ENCODE measurements at places on chromosomes 7 and 10. TPM values are rescaled to one million over a fixed set of nuclear protein-coding genes. Genes with fewer than 3 reads are reported as not detected.

DNA sequence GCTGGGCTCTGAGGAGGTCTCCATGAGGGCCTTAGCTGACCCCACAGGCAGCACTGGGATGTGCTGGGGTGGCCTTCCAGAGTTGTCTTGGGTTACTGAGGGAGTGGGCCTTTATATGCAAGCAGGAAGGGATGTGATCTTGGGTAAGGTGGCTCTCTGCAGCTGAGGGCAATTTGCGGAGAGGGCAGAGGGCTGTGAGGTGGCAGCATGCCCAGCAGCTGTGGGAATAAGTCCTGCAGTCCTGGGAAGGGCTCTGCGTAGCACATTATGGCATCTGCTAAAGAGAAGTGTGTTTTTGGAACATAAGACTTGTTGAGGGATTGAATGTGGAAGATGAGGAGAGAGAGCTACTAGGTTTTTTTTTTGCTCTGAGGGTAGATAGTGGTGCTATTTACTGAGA is 99.6 kb upstream of the KMT2E start:
- H3K27me3 ChIP-seq, result no peaks in the 10 kb centered on the region
- H3K36me3 ChIP-seq, result no peaks in the 10 kb centered on the region
- H3K4me1 ChIP-seq, result no peaks in the 10 kb centered on the region
- DNase-seq, result no peak

The ZNF800 gene
- 101 TPM for total RNA-seq

GRCh38 chr7:29806208-29806994 is at the start of gene WIPF3:
WIPF3 (plus strand) TSS chr7:29806508; CDS start chr7:29834725, 28,217 bp downstream.
- DNase-seq, result no peak
- H3K27ac ChIP-seq, result no peak within 1 kb of the TSS
- no peak within 1 kb of the TSS for H3K4me3 ChIP-seq
- peaks cover 21% of the 10 kb centered on the region for H3K27me3 ChIP-seq

GRCh38 chr7:6049780-6050179 is 18.6 kb downstream of the ANKRD61 start:
- no peak for DNase-seq
- no peak overlapping the region for H3K4me3 ChIP-seq
- no peaks in the 10 kb centered on the region for H3K27me3 ChIP-seq
- no peak overlapping the region for H3K27ac ChIP-seq
- H3K4me1 ChIP-seq, result no peaks in the 10 kb centered on the region

DNA sequence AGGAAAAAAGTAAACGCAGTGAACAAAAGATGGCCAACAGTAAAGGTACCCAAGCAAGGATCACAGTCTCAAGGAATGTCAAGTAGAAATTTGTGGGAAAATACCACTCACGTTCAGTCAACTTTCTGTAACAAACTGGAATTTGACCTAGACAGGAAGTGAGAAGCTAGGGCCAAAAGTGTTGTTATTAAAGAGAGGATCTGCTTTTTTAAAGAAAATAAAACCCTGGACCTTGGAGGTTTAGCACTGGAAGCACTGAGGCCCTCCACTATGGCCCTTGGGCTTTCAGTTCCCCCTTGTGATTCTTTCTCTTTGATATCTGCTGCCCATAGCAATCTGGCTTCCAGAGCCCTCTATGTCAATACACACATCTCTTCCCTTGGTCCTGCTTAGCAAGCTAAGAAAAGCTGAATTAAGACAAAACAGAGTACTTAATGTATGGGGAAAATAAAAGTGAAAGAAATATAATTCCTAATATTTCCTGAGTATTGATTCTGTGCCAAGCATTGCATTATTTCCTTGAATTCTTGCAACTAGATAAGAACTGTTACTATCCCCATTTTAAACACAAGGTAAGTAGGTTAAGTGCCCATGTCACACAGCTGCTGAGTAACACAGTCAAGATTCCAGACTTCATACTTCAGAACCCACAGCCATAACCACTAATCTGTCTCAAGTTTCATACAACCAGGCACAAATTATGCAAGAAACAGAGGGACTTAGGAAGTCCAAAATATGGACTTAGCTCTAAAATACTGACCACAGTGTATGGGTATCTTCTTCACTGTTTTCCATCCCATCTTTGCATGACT is 2.6 kb upstream of the ZNF438 start:
- no peak for DNase-seq
- no peaks in the 10 kb centered on the region for H3K27me3 ChIP-seq
- H3K27ac ChIP-seq, result no peak overlapping the region
- H3K4me1 ChIP-seq, result peaks cover 15% of the 10 kb centered on the region
- H3K36me3 ChIP-seq, result no peaks in the 10 kb centered on the region

The MBL2 gene
- total RNA-seq, result not detected

The UBTD1 gene
- 0.75 TPM for total RNA-seq

GRCh38 chr10:79079054-79079397 is 10.3 kb downstream of the ZMIZ1 start:
- peaks cover 84% of the 10 kb centered on the region for H3K4me1 ChIP-seq
- H3K27me3 ChIP-seq, result no peaks in the 10 kb centered on the region
- no peak overlapping the region for H3K27ac ChIP-seq
- no peak overlapping the region for H3K4me3 ChIP-seq

DNA sequence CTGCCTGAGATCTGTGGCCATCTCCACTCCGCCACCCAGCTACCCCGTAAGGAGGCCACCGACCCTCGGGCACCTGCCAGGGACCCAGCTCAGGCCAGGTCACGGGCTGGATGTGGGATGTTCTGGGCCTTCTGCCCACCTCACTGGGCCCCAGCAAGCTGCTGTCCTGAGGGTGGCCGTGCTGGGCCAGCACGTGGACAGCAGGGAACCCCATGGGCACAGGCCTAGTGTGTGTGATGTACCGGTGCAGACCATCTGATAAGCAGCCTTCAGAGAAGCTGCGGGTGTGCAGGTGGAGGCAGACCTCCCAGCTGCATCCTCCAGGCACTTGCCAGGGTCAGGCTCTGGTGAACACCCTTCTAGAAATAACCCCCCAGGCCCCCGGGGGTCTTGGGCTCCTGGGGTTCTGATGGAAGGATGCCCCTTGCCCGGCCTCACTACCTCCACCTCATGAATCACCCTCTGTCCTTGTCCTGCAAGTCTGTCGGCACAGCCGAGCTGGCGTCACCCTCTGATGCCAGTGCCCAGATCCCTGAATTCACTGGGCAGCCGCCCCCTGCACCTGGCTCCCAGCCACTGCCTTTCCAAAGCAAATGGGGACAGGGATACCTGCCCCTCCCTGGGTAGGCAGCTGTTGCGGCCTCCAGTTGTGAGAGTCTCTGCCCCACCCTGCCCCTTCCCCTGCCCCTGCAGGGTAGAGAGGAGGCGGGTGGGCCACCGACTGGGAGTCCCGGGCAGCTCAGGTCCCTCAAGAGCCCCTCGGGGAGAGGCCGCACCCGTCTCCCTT is 139.8 kb downstream of the FAM53B start:
- H3K27me3 ChIP-seq, result no peaks in the 10 kb centered on the region
- DNase-seq, result no peak
- H3K27ac ChIP-seq, result peak overlapping the region; percentile 8
- peaks cover 73% of the 10 kb centered on the region for H3K4me1 ChIP-seq
- H3K4me3 ChIP-seq, result no peak overlapping the region
- H3K36me3 ChIP-seq, result no peaks in the 10 kb centered on the region

The CPN1 gene
- not detected for total RNA-seq

- no peaks in the 10 kb centered on the region for H3K27me3 ChIP-seq
- H3K4me1 ChIP-seq, result peaks cover 3% of the 10 kb centered on the region
- no peaks in the 10 kb centered on the region for H3K36me3 ChIP-seq
- no peak for DNase-seq
- no peak overlapping the region for H3K4me3 ChIP-seq
Measured at GRCh38 chr10:4103603-4104002, 318.6 kb upstream of the KLF6 start.

DNA sequence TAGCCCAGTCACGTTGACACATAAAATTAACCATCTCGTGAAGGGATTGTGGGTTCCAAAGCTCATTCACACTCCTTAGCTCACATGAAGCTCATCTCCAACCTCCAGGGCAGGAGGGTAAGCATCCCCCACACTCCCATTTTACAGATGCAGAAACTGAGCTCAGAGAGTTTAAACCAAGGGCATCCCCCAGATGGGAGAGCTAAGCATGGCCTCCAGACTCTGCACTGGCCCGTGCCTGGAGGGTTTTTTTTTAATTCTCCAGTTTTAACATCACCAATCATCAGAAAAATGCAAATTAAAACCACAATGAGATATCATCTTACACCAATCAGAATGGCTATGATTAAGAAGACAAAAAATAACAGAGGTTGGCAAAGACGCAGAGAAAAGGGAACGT is 53.3 kb upstream of the TCF7L2 start:
- no peaks in the 10 kb centered on the region for H3K4me1 ChIP-seq
- H3K27ac ChIP-seq, result no peak overlapping the region
- H3K4me3 ChIP-seq, result no peak overlapping the region
- no peaks in the 10 kb centered on the region for H3K27me3 ChIP-seq

DNA sequence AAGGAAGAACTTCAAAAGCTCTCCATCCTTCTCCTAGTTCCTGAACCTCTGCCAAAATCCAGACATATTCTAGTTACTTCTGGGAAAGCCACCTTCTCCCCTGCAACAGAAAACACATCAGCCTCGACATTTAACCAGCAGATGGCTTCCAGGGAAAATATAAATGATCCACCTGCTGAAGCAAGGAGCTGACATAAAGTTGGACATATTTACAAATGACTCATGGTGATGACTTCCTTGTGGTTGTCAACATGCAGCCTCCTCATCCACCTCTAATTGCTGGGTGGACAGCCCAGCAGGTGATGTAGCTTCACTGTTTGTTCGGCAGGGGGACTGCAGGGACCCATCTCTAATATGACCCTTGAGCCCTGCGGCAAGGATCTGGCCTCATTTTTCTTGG is 266.0 kb downstream of the C7orf25 start:
- no peaks in the 10 kb centered on the region for H3K36me3 ChIP-seq
- no peak overlapping the region for H3K4me3 ChIP-seq
- no peaks in the 10 kb centered on the region for H3K27me3 ChIP-seq
- no peak overlapping the region for H3K27ac ChIP-seq
- DNase-seq, result no peak
- H3K4me1 ChIP-seq, result no peaks in the 10 kb centered on the region

- peaks cover 75% of the 10 kb centered on the region for H3K4me1 ChIP-seq
- H3K27me3 ChIP-seq, result no peaks in the 10 kb centered on the region
- peak within 1 kb of the TSS; percentile 78 for H3K27ac ChIP-seq
- peak; percentile 98 for DNase-seq
- H3K36me3 ChIP-seq, result no peaks in the 10 kb centered on the region
Measured at GRCh38 chr10:131900350-131901152, at the start of gene PPP2R2D. PPP2R2D (plus strand) TSS chr10:131901008; CDS start chr10:131901149, 141 bp downstream.

DNA sequence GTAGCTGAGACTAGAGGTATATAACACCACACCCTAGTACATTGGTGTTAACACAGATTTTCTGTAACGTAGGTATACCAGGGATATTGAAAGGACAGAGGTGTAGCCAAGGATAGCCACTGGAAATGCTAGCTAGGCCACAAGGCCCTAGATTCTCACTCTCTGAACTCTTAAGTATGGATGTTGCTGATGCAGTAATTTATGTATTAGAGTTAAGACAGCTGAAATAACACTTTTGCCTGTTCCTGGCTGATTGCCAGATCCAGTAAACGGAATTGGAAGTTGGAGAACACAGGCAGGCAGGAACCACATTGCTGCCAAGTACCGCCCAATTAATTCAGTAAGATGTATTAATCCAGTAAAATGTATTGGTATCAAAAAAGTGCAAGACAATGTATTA is 1.8 kb downstream of the CALU start:
- DNase-seq, result no peak
- H3K36me3 ChIP-seq, result no peaks in the 10 kb centered on the region
- no peaks in the 10 kb centered on the region for H3K27me3 ChIP-seq

GRCh38 chr10:36542493-36542892 is 582.9 kb upstream of the ANKRD30A start:
- no peak overlapping the region for H3K27ac ChIP-seq
- H3K27me3 ChIP-seq, result no peaks in the 10 kb centered on the region
- H3K4me1 ChIP-seq, result peaks cover 4% of the 10 kb centered on the region
- H3K4me3 ChIP-seq, result no peak overlapping the region
- H3K36me3 ChIP-seq, result no peaks in the 10 kb centered on the region
- DNase-seq, result no peak

DNA sequence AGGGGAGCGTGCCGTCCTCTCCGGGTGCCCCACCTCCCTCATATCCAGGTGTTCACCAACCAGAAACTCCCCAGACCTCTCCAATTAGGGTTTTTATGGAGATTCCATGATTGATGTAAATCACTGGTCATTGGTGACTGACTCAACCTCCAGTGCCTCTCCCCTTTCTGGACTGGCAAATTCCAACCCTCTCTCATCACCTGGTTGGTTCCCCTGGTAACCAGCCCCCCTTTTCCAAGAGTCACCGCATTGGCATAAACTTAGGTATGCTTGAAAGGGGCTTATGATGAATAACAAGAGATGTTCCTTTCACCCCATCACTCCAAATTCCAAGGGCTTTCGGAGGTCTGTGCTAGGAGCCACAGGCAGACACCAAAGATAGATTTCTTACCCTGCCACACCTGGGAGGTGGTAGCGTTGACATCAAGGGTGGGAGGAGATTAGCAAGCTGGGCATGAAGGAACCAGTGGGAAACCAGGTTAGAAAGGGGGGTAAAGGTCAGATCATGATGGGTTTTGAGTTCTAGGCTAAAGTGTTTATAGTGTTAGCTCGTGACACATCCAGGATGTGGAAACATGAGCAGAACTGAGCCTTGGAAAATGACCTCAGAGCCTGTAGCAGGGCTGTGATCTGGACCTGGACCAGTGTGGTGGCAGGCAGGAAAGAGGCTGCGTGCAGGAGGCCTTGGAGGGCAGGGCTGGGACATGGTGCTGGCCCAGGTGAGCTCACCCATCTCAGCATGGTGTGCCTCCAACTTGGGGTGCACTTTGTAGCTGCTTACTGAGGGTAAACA is 45.1 kb downstream of the CAMK1D start:
- no peak overlapping the region for H3K27ac ChIP-seq
- H3K4me1 ChIP-seq, result peaks cover 1% of the 10 kb centered on the region
- H3K4me3 ChIP-seq, result no peak overlapping the region
- DNase-seq, result no peak
- no peaks in the 10 kb centered on the region for H3K27me3 ChIP-seq

GRCh38 chr10:30396293-30396692 is 37.7 kb upstream of the MAP3K8 start:
- H3K27me3 ChIP-seq, result no peaks in the 10 kb centered on the region
- no peak overlapping the region for H3K4me3 ChIP-seq
- no peaks in the 10 kb centered on the region for H3K36me3 ChIP-seq
- no peak overlapping the region for H3K27ac ChIP-seq

DNA sequence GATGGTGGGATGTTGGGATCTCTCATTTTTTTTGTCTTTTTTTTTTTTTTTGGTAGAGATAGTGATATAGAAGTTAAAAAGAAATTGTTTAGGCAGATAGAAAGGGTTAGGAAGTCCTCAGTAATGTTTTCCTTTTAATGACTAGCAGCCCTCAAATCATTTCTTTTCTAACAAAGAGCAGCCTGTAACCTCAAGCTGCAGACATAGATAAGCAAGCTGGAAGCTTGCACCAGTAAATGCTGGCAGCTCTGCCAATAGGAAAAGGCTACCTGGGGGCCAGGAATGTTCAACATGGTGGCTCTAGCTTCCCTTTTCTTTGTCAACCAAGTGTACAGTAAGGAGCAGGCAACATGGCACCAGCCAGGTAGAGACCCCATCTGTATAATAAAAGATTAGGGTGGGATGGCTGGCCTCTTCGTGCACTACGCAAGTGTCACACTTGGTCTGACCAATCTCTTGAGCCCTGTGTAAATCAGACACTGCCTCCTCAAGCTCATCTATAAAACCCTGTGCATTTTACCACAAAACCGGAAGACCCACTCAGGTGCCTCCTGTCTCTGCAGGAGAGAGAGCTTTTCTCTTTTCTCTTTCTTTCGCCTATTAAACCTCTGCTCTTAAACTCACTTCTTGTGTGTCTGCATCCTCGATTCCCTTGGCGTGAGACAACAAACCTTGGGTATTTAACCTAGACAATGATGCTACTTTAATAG is 212.9 kb downstream of the SNX10 start:
- H3K27me3 ChIP-seq, result no peaks in the 10 kb centered on the region
- DNase-seq, result no peak
- H3K4me3 ChIP-seq, result no peak overlapping the region
- no peak overlapping the region for H3K27ac ChIP-seq
- H3K36me3 ChIP-seq, result no peaks in the 10 kb centered on the region
